ENCODE measurements at places on chromosomes 1 and 21.

- no peak for DNase-seq
These were observed 4.5 kb downstream of the DNAJB4 start for GRCh38 chr1:78009276-78009675.

DNA sequence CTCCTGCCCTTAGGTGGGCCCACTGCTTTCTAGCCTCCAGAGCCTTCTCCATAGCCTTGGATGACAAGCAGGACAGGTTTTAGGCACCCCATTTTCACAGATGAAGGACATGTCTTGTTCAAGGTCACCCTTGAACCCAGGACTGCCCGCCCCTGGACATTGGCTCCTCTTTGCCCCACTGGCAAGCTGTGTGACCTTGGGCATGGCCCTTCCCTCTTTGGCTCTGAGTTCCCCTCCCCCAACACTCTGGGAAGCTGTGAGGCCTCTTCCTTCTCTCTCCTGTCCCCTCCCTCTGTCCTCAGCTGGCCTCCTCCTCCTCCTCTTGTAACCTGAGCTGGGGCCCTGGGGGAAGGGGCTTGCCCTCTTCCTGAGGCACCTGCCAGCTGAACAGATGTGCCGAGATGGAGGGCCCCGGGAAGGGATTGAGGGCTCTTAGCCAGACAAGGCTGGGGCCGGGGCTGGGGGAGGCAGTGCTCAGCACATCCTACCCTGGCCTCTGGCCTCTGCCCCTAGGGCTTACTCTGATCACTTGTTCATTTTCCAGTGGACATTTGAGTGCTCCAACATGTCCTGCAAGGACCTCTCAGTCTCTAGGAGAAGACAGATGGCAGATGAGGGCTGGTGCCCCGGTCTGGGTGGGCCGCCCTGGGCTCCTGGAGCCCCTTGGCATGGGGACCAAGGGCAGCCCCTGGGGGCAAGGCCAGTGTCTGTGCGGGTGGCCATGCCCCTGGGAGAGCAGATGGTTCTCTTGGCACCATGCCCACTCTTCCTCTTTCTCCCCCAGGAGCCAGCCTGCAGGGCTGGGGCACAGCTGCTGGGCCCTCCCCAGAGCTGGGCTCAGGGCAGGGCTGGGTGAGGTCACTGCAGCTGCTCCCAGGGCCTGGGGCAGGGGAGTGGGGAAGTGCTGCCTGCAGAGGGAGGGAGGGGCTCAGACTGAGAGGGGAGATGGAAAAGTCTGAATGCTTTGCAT, 10.7 kb downstream of the FOXO6 start:
- DNase-seq: peak; percentile 82

- peak; percentile 71 for DNase-seq
These were observed 17.2 kb upstream of the RLF start for GRCh38 chr1:40143891-40144575.

DNA sequence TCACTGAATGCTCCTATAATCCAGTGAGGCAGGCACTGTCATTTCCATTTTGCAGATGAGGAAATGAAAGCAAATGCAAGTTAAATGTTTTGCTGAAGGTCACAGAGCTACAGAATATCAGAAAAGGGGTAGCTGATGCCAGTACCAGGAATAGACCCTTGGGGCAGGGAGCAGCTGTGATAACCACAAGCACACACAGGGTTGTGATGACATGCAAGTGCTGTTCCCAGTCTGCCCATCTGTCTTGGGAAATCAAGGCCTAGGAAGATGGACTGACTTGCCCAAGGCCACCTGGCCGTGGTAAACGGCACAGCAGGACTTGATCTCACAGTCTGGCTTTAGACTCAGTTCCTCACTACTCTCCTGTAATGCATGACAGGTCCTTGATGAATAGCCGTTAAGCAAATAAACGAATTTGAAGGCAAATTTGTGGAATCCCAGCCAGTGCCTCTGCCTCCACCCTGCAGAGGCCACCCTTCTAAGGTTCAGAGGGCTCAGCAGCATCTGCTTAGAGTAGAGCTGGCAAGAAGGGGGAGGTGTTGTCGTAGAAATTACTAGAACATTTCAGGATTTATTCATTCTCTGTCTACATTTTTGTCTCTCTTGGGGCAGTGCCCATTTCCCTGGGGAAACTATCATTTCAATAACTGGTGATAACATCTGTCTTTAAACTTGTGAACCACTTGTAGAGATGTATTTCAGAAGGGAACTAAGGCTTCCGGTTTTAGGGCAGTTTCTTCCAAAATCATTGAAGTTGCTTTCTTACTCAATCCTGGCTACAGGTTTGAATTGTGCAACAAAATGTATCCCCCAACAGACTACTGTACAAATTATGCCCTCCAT, 53.2 kb upstream of the MRPS6 start:
- DNase-seq: no peak

- DNase-seq: no peak
These were observed 1182.6 kb downstream of the AMY1C start for GRCh38 chr1:104932030-104932915.

DNA sequence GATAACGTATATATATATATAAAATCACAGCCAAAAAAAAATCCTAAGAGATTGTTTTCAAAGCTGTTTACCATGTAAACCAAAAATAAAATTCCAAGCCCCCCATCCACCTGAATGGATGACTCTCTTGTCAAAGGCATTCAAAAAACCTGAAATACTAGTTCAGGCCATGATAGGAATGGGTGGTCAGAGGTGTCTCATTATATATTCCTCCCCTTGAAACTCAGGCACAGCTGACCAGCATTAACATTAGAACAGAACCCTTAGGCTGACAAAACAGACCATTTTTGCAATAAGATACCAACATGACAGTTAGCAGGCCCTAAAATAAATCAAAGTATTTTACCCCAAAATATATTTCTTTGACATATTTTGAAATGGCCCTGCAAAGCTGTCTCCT, 122.5 kb downstream of the DNM3 start:
- no peak for DNase-seq

GRCh38 chr1:173937062-173937461, 19.9 kb upstream of the SERPINC1 start:
- no peak for DNase-seq

GRCh38 chr1:18239671-18240070, 132.1 kb downstream of the IGSF21 start:
- no peak for DNase-seq

GRCh38 chr1:245678860-245679411, 524.2 kb downstream of the KIF26B start:
- DNase-seq: no peak

DNA sequence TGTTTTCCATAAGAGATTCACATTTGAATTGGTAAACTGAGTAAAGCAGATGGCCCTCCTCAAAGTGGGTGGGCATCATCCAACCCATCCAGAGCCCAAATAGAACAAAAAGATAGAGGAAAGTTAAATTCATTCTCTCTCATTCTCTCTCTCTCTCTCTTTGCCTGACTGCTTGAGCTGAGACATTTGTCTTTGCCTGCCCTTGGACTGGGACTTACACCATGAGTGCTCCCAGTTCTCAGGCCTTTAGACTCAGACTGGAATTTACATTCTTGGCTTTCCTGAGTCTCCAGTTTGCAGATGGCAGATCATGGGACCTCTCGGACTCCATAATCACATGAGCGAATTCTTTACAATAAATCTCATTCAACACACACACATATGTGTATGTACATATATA, 69.6 kb downstream of the RGS13 start:
- no peak for DNase-seq

DNA sequence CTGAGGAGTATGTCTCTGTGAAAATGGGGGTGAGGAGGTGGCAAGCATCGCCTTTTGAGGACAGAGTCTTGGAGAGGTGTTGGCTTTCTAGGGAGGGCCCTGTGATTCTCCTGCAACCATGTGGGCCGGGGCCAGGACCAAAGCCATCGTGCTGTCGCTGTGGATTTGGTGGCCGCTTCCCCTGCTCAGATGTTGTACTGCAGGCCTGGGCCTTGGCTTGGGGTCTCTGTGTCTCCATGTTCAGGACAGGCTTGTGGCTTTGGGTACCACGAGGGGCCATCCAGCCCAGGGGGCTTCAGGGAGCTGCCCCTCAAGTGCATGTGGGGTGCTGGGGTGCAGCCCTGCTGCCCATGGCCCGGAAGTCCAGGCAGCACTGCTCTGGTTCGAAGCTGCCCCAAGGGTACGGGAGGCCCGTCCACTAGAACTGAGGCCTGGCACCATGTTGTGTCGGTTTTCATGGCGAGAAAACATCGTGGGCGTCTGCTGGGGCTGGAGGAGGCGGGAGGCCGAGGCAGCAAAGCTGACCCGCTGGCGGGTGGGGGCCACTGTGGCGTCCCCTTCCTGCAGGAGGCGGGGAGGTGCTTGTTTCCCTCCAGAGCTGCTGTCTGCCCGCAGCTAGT, 55.4 kb downstream of the SKI start:
- DNase-seq: no peak

GRCh38 chr1:193568512-193568911, 382.1 kb upstream of the B3GALT2 start:
- DNase-seq: no peak

DNA sequence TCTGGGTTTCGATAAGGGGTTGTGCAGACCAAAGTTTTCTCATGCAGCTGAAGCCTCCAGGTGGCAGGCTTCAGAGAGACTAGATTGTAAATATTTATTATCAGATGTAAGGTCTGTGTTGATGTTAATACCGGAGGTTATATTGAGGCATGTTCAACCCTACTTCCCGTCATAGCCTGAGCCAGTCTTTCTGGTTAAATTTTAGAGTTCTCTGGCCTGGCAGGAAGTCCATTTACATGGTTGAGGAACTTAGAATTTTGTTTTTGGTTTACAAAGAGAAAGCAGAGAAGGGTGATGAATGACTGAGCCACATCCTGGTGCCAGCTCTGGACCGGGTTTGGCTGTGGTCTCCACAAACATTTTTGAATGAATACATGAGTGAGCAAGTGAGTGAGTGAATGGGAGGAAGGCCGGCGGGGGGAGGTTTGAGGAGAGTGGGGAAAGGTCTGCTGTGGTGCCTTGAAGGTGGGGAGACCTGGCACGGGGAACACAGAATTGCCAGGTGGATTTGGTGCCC, 218.5 kb downstream of the DISC1 start:
- no peak for DNase-seq

GRCh38 chr1:231919239-231919885, 292.8 kb downstream of the DISC1 start:
- DNase-seq: no peak

GRCh38 chr1:200880212-200880611, 7.4 kb downstream of the GPR25 start:
- DNase-seq: no peak

DNA sequence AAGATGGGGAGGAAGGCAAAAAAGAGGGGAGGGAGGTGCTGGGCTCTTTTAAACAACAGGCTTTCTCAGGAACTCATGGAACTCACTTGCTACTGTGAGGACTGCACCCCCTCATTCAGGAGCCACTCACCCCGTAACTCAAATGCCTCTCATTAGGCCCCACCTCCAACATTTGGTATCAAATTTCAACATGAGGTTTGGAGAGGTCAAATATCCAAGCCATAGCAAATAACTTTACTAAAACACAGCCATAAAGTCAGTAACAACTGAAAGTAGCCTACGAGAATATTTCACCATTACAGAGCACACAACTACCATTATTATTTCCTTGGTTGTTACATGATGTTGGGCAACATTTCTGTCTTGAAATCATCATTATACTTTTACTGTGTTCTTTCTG, 13.1 kb upstream of the DMRTB1 start:
- no peak for DNase-seq

- DNase-seq: no peak
These were observed 23.2 kb downstream of the ITGB2 start for GRCh38 chr21:44897326-44898010.

- no peak for DNase-seq
These were observed 139.1 kb upstream of the FMN2 start for GRCh38 chr1:239952348-239953308.

DNA sequence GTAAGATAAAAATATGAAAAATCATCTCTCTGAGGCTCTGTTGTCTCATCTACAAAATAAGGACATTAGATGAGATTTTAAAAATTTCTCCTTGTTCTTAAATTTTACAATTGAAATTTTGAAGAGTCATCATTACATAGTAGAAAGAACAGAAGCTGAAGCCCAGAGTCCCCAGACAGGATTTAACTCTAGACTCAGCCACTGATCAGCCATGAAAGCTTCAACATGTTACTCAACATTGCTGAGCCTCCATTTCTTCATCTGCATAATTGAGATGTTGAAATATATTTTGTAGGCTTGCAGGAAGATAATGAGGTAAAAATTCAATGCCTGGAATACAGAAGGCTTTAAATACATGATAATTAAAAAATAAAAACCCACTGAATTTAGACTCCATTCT, 633.3 kb downstream of the LMO4 start:
- DNase-seq: no peak

GRCh38 chr1:184407816-184408510, 21.1 kb downstream of the C1orf21 start:
- no peak for DNase-seq

DNA sequence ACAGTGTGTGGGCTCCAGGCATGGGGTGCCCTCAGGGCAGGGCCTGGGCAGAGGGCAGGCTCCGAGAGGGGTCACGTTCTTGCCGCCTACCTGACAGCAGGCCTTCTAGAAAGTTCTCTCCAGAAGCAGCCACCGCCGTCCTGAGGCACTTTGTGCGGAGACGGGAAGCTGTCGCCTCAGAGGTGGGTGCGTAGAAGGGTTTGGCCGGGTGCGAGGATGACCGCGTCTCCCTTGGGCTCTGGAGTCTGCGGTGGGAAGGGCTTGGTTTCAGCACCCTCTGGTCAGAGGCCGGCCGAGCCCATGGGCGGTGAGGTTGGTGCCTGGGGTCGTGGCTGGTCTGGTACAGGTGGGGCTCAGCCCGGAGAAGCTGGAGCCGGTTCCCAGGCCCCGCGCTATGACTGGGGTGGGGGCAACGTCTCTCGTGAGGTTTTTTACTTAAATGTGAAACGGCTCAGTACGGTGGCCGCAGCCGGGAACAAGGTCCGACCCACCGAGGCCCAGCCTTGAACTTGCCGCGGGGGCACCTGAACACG, 10.1 kb upstream of the TTLL10 start:
- no peak for DNase-seq

- no peak for DNase-seq
These were observed 21.8 kb downstream of the VTCN1 start for GRCh38 chr1:117188816-117189437.

DNA sequence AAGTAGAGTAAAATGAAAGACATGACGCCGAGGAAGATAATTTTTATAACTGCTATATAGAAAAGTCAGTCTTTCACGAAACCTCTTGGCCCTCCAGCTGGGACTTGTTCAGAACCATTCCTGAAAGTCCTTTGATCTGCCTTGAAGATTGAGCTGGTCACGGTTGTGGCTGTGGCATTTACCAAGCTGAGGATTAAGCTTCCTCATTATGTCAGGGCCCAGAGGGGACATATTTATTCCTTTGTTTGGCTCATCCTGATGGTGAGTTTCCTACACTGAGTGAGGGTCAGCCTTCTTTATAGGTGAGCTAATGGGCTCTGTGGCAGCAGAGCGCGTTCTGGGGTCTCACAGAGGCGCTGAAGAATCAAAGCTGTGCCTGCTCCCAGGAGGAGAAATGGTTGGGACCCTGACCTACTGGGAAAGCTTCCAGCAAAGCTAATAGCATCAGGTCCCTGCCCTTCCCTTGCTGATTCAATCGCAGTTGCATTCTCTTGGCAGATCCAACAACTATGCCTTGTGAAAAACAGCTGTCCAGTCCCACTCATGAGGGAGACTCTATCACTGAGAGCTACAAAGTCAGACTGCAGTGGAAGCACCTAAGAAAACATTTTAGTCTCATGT, 43.2 kb upstream of the PBX1 start:
- DNase-seq: no peak
